Stimulated activated naive CD8-positive, alpha-beta T cell treated with anti-CD3 and anti-CD28 coated beads, Interleukin-15, amount 100 ng/mL, for 72 hours (primary cell): ENCODE measurements at places on chromosomes 2 and 18.

DNA sequence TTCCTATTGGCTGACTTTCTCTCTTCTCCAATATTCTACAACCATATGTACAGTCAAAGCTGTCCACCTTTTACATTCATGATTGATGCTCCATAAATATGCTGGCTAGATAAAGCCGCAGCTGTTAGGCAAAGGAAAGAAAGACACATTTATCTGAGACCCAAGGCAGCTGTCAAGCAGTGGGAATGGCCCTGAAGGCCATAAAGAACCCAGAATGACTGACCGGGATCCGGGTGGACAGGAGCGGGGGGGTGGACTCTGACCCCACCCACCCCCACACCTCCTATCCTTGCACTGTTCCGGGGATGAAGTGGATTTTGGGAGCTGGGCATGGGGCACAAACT is 116.4 kb downstream of the RTP5 start:
- DNase-seq, result no peak

GRCh38 chr2:16461672-16462071 is 204.0 kb downstream of the CYRIA start:
- no peak for DNase-seq

DNA sequence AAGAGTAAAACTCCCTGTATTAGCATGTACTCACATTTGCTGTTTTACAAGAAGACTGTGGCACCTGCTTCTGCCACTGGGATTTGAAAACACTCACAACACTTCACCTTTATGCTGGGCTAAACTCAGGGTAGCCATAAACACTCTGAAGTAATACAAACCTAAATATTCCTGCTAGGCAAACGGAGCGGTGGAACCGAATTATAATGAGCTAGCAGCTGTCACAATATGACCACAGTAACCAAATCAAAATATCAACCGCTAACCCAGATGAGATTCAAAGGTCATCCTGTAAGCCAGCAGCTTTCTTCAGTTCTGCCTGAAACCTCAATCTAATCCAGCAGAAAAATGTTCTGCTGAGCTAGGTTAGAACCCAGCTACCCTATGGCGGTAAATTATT is 132.1 kb downstream of the TCF4 start:
- DNase-seq, result no peak

GRCh38 chr18:26477828-26478466 is 70.4 kb downstream of the KCTD1 start:
- no peak for DNase-seq

- DNase-seq, result no peak
Observed at GRCh38 chr2:175449616-175450015, 268.1 kb upstream of the ATP5MC3 start.

GRCh38 chr2:191037351-191037750 is 23.4 kb upstream of the STAT1 start:
- no peak for DNase-seq

DNA sequence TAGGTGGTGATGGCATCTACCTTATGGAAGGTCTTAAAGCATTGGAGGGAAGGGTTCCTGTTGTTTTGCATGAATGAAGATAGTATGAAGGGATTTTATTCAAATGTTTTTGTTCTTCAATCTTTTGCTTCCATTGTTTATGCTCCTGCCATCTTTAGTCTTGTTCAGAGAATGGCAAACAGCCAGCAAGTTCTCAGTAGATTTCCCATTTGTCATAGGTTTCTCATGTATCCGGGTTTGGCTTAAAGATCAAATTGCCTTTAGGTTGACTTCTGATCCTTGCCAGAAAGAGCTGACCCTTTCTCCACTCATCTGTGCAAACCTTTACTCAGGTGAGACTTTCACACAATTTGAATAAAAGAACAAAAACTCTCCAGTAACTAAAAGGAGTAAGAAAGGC is 44.2 kb upstream of the STAT4 start:
- no peak for DNase-seq

DNA sequence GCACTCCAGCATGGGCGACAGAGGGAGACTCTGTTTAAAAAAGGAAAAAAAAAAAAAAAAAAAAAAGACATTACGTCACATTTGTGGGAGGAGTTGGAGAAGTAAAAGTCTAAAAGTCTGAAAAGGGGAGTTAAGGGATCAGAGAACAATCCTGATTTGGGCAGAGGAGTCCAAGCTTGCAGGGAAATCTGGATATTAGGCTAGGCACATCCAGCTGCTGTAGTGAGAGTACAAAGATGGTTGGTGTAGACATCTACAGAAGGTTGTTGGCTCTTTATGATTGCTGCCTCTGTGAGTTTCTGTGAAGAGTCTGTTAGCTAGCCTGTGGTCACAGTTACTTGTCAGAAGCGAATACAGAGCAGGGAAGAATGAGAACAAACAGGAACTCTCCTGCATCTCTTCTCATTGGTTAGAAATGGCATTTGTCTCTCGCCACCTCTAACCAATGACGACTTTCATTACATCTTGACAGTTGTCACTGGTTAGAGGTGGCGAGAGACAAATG is 3.3 kb upstream of the OSBPL6 start:
- DNase-seq, result no peak

GRCh38 chr2:42944779-42945415 is 152.5 kb upstream of the HAAO start:
- DNase-seq, result no peak

DNA sequence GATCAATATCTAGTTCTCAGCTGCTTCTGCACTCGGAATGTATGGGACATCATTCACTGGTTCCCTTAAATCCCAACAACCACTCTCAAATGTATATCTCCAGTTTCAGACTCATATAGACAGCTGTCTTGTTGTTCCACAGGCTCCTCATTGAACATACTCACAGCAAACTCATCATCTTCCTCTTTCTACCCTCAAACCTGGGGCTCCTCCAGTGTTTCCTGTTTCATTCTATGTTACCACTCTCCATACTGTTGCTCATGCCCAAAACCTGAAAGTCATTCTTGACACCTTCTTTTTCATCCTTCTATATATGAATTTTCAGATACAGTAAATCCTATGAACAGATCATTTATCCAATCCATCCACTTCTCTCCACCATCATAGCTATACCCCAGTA is 18.7 kb upstream of the REL start:
- DNase-seq, result no peak

GRCh38 chr18:61587865-61588264 is 254.6 kb downstream of the CDH20 start:
- no peak for DNase-seq

- DNase-seq, result no peak
Observed at GRCh38 chr18:53864770-53865169, 359.7 kb downstream of the MBD2 start.

- no peak for DNase-seq
Observed at GRCh38 chr18:457521-458412, 42.7 kb downstream of the COLEC12 start.

DNA sequence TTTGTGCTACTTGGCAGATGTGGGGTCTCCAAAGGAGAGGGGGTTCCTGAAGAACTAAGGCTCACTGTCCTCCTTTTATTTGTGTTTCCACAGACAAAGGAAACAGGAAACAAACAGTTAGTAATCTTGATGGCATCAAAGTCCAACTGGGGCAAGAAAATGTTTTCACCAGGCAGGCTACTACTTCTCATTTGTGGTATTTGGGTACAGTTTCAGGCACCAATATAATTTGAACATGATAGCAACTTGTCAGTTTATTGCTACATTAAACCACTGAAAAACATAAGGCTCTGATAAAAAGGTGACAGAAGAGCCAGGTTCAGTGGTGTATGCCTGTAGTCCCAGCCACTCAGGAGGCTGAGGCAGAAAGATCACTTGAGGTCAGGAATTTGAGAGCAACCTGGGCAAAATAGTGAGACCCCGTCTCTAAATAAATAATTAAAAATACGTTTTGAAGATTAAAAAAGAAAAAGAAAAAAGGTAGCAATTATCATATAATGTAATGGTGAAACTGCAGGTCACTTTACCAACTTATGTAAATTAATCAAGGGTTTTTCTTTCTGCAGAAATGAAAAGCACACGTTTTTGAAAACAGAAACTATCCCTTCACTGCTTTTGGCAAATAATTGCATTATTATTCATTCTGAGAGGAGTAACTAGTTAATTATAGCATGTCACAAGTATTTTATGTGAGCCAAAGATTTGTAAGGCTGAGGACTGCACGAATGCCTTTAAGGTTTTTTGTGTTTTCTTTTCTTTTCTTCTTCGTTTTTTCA is 157.5 kb upstream of the CAVIN2 start:
- no peak for DNase-seq

GRCh38 chr18:52160636-52161035 is 179.4 kb upstream of the DCC start:
- DNase-seq, result no peak

- DNase-seq, result no peak
Observed at GRCh38 chr18:22174341-22175145, 5.2 kb downstream of the GATA6 start.

DNA sequence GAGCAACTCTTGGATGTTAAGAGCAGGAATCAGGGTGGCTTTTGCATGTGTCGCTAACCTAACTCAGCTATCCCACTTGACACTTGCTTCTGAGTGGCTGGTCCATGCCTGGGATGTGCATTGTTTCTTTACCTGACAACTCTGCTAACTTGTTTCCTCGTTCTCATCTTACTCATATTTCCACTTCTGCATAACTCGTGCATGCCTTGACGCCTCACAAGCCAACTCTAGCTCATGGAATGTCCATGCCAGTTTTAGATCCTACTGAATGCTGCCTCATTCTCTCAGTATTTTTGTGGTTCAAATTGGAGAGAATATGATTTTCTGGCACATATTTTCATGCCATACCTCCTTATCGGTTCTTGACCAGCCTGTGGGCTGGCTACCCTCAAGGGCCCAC is 52.5 kb downstream of the CDCA7 start:
- no peak for DNase-seq

- DNase-seq, result no peak
Observed at GRCh38 chr2:239589833-239590232, 189.0 kb upstream of the HDAC4 start.

DNA sequence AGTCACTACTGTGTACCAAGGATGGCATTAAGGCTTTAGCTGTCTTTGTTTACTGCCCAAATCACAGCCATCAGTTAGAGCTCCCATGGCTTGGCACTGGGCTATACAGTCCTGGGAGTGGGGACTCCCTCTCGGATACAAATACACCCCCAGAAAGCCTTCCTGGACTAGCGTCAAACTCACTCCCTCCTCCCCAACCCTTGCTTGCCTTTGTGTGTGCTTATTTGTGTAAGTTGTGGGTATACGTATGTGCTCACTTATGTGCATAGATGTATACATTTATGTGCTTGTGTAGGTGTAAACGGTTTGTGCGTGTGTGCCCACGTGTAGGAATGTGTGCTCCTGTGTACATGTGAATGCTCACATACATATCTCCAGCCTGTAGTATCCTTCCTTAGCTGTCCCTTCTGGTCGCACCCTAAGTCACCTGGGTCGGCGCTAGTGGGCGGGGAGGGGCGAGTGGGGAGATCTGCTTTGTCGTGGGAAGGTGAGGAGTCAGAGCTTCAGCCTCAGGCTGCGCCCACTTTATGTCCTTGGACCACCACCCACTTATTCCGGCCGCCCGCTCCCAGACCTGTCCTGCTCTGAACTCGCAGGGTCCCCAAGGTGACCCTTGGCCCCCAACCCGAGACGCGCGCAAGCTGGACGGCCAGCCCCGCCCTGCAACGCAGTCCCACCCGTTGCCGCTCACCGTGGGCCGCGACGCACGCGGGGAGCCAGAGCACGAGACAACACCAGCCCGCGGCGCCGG is 461 bp downstream of the PRADC1 start:
- peak; percentile 37 for DNase-seq

GRCh38 chr2:199186301-199186751 is 271.4 kb downstream of the SATB2 start:
- no peak for DNase-seq

GRCh38 chr18:23963443-23964165 is 51.0 kb upstream of the TTC39C start:
- no peak for DNase-seq

DNA sequence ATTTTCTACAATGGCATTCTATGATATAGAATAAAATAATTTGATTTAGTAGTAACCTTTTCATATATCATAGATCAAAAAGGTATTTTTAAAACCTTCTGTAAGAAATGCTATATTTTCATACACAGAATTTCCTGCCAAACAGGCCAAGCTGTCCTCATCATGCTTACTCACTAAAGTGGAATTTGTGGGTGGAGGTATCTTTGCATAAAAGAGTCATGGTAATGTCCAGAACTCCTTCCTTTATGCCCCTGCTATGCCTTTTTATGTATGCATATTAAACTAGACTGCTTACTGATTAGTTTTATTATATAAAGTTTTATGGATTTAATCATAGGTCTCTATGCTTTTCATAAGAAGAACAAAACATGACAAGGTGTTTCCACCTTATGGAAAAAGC is 27.5 kb upstream of the MARCHF7 start:
- DNase-seq, result no peak

GRCh38 chr2:160222546-160223283 is 22.6 kb upstream of the ITGB6 start:
- DNase-seq, result no peak

DNA sequence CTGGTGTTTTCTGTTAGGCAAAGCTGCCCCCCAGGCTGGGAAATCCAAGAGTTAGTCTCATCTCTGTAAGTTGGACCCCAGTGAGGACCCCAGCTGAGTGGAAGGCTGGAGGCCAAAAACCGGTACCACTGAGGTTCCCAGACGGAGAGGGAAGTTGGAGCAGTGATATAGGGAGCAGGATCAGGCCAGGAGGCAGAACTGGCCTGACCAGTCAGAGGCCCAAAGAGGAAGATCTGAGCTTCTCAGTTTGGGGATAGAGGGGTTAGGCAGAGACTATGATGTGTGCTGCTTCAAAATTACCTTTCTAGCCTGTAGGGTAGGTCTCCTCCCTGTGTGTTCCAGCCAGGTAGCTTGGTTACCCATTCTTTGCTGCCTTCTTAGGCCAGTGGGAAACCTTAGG is 4.6 kb upstream of the RNF181 start:
- DNase-seq, result no peak

DNA sequence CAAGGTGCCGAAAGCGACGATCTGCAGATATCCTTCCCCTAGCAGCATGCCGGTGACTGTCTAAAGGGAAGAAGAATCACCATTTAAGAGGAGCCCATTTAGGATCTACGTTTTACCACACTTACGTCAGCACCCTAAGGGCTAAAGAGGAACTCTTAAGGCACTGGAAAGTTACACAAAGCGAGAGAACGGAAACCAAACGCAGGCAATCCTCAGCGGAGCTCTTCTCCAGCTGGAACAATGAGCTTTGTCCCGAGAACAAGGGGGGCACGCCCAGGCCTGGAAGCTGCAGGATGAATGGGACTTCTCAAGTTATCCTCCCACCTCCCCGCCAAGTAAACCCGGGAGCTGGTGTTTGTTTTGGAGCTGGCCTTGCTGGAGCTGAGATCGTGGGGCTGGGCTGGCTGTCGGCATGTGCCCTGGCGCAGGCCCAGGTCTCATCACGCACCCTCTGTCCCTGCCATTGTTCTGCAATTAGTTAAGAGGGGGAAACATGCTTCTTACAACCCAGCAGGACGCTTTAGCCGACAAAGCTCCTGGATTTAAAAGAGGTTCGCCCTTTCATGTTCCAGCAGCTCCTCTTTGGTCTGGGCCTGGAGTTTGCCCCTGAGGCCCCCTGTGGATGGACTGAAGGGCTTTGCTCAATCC is 36.4 kb downstream of the PXDN start:
- no peak for DNase-seq

DNA sequence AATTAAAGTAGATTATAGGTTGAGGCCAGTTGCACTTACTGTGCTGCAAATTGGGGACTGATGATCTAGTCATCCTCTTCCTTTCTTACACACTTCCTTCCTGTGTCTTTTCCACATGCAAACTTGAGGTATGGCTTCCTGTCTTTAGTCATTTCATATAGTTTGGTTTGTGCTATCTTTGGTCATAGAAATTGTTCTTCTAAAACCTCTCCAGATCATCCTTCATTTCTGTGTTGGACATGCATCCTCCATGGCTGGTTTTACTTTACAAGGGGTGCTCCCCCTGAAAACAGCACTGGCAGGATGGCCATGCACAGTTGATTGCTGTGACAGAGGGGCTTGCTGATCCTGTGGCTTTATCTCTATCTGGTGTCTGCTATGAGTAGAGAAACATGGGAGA is 36.5 kb downstream of the MGAT5 start:
- DNase-seq, result no peak
